M059J (cell line): ENCODE measurements at places on chromosomes 4 and X. TPM values are rescaled to one million over a fixed set of nuclear protein-coding genes. Genes with fewer than 3 reads are reported as not detected.

DNA sequence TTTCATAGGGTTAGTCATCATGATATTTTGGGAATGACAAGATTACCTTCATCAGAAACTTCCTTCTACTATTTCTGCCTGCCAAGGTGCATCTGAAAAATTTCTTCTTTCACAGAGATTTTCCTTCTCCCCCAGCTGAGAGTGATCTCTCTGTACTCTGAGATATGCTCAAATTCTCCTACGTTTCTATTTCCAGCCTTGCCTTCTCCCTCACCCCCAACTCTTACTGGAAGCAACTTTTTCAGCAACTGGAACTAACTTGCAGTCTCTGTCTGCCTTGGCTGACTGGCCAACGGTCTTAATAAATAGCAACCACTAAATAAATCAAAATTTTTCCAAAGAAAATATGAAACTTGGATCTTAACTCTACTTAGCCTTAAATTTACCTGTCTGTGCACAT is 122.3 kb downstream of the MAML3 start:
- DNase-seq = no peak

GRCh38 chr4:180812783-180813182 is 1430.4 kb upstream of the TENM3 start:
- DNase-seq = no peak

DNA sequence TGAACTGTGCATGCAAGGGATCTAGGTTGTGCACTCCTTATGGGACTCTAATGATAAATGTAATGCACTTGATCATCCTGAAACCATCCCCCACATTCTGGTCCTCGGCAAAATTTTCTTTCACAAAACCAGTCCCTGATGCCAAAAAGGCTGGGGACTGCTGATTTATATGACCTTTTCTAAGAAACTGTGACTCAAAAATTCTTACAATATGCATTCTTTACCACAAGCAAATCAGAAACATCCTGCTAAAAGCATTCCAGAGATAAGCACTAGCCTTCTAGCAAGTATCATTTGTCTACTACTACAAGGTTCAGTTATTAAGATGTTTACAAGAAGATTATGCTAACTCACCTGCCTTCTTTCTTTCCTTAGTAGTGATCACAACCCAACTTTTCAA is 166.5 kb upstream of the PCDH7 start:
- DNase-seq = no peak

- no peak for DNase-seq
Measured at GRCh38 chrX:39603230-39603629, 494.5 kb downstream of the BCOR start.

- peak; percentile 68 for DNase-seq
Measured at GRCh38 chrX:40171513-40172400, 74.0 kb upstream of the BCOR start.

DNA sequence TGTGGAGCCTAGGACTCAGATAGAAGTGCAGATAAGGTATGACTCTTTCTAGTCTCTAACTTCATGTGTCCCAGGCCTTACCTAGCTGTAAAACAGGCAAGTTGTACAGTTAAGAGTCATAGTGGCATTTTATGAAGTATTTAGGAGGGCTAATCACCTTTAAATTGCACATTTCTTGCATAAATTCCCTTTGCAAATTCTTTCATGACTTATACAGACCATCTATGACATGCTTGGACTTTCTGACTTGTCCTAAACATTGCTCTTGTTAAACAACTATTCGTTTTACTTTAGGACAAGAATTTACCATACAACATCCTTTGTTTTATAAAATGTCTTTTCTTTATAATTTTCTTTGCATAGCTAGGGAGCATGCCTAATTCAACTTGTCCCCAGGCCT is 7.8 kb upstream of the RRAGB start:
- peak; percentile 36 for DNase-seq

DNA sequence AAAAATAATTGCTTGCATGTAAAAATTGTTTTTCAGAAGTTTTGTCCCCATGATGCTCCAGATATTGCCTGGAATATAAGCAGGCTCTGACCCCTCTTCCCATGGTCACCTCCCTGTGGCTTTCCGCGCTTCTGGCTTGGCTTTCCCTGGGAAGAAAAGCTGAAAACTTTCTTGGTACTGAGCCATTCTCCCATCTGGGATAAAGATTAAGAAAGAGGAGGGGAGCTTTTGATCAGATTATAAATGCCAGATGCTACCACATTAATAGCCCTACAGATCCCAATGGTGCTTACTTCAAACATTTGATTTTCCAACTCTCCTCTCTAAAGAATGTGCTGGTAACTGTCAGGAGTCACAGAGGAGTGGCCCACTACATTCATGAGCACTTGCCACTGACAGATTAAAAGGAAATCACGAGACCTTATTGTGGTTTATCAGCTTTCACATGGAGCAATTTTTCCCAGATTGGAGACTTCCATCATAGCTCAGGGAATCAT is 54.4 kb upstream of the GAB1 start:
- no peak for DNase-seq

GRCh38 chr4:168502861-168503260 is 6.0 kb downstream of the PALLD start:
- DNase-seq = no peak

- no peak for DNase-seq
Measured at GRCh38 chr4:188412499-188412898, 273.3 kb downstream of the TRIML1 start.

DNA sequence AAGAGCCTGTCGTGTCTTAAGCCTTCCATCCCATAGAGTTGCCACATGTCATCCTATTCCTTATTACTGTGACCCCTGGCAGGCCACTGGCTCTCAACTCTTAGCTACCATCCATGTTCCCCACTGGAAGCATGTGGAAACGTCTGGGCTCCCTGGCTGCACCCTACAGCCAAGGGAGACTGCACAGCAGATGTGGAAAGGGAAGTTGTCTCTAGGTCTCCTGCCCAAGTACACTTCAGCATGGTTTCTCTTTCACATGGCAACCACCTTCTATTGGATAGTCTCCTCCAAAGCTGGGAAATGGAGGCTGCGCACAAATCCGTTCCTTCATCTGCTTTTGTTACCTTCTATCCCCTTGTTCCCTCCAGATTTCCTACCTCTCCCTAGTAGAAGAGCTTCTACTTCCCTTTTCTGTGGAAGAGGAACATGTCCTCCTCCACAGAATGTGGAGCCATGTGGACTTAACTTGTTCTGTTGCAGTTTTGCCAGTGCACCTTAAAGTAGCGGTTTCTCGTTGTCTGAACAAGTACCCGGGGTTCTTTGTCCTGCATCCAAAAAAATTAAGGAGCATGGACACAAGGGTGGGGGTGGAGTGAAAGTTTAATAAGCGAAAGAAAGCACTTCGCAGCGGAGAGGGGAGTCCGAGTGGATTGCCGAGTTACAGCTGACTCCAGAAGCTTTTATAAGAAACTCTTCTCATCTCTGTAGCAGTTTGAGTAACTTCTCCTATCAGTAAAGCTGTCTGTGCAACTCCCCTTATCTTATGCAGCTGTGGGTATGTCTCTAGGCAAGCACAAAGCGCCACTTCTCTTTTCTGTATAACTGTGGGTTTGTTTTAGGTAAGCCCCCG is 52.5 kb downstream of the HMGB2 start:
- no peak for DNase-seq

DNA sequence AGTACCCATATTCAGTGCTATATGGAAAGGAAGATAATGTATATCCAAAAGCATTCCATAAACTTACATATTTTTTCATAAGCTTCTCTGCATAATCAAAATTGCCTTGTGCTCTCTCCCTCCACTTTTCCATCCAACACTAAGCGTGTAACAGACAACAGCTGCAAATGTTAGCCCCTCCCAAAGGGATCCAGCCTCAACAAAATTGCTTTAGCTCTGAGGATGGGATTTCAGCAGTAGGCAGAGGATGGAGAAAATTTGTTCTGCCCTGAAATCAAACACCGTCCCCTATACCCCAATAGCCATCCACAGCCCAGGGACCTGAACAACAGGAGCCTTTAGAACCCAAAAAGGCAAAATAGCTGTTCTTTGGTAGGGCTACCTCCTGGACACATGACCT is 28.8 kb upstream of the FGF13 start:
- no peak for DNase-seq

ARHGAP24 gene
- 7.9 and 14.2 TPM in 2 replicates for total RNA-seq

GPR34 gene
- total RNA-seq = not detected in 2 replicates

PLAC1 gene
- total RNA-seq = 0.37 TPM in 1 of 2 replicates, not detected in the other

NAP1L5 gene
- total RNA-seq = 8.4 and 13.8 TPM in 2 replicates

NR3C2 gene
- total RNA-seq = 0.15 and 0.20 TPM in 2 replicates
